ENCODE measurements at places on chromosomes 11 and 22.

- H3K27me3 ChIP-seq = peaks cover 9% of the 10 kb centered on the region
- no peak for DNase-seq
- no peak overlapping the region for H3K4me3 ChIP-seq
- peaks cover 8% of the 10 kb centered on the region for H3K4me1 ChIP-seq
These were observed 193.4 kb downstream of the ST3GAL4 start for GRCh38 chr11:126548581-126549550.

DNA sequence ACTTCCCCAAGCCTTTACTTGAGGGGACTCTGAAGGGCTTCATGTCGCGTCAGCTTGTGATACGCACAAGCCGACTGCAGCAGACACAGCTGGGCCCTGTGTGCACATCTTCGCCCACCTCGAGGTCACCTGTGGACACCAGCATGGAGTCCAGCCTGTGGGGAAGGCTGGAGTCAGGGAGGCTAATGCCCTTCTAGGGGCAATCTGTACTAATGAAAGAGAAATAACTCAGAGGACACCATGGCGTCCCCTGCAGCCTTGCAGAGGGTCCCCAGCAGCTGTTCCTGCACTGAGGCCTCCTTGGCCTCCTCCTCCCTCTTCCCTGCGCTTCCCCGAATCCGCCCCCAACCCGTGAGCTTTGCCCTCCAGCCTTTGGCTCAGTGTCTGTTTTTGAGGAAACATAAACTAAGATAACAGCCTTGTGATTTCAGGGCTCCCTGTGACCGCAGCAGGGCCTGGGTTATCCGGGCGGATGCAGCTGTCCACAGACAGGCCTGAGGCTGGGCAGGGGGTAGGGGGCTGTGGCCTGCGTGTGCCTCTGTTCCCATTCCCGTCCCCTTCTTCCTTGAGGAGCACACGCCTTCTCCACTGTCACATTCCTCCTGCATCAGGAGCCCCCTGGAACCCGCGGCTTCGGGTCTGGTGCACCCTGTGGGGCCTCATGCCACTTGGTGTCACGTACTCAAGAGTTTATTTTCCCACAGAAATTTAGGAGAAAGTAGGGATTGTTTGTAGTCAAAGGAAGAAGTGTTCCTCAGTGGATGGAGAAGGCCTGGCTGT, 25.0 kb downstream of the KRTAP5-5 start:
- H3K4me1 ChIP-seq = peaks cover 12% of the 10 kb centered on the region
- H3K27ac ChIP-seq = no peak overlapping the region
- no peaks in the 10 kb centered on the region for H3K36me3 ChIP-seq
- H3K27me3 ChIP-seq = peaks cover 39% of the 10 kb centered on the region
- peak; percentile 19 for DNase-seq
- no peak overlapping the region for H3K4me3 ChIP-seq

GRCh38 chr11:68311160-68312116, 953 bp upstream of the LRP5 start:
- peaks cover 28% of the 10 kb centered on the region for H3K4me1 ChIP-seq
- no peaks in the 10 kb centered on the region for H3K36me3 ChIP-seq
- H3K27me3 ChIP-seq = no peaks in the 10 kb centered on the region
- no peak overlapping the region for H3K4me3 ChIP-seq

DNA sequence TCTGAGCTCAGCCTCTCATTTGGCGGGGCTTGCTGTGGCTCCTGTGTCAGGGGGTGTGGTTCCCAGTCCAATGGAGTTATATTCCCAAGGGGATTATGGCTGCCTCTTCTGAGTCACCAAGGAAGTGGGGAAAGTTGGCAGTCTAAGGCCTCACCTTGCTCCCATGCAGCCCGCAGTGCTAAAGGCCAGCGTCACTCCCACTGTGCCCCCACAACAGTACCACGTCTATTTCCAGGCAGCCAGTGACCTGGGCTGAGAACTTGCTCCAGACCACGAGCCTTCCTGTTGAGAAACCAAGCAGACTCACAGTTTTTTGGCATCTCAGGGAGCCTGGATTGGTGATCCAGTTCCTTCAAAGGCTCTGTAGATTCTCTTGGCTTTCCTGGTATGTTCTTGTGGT, 45.6 kb downstream of the OR2AT4 start:
- DNase-seq = no peak
- peaks cover 7% of the 10 kb centered on the region for H3K4me1 ChIP-seq
- no peak overlapping the region for H3K27ac ChIP-seq
- H3K36me3 ChIP-seq = no peaks in the 10 kb centered on the region

- no peak overlapping the region for H3K27ac ChIP-seq
- DNase-seq = no peak
- no peak overlapping the region for H3K4me3 ChIP-seq
- no peaks in the 10 kb centered on the region for H3K36me3 ChIP-seq
- no peaks in the 10 kb centered on the region for H3K4me1 ChIP-seq
These were observed 233.3 kb downstream of the MN1 start for GRCh38 chr22:27568265-27568664.

- peaks cover 6% of the 10 kb centered on the region for H3K4me1 ChIP-seq
- H3K4me3 ChIP-seq = no peak overlapping the region
- no peak for DNase-seq
- H3K36me3 ChIP-seq = no peaks in the 10 kb centered on the region
- no peaks in the 10 kb centered on the region for H3K27me3 ChIP-seq
These were observed 46.9 kb downstream of the GAS2 start for GRCh38 chr11:22713336-22713735.

DNA sequence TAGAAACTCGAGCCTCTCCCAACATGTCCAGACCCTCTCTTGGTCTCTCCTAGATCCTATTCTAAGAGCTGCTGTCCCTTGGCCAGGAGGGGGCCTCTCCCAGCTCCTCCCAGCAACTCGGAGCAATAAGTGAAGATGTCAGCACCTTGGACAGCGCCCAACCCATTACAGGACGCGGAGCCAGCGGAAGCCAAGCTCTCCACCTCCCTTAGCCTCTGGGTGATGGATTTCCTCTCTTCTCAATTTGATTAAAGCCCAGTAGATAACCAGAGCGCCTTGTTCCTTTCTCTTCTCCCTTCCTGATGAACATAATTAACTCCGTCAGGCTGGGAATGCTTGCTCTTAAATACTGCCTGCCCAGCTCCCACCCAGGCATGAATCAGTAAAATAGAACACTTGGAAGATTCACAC, 26.2 kb upstream of the TPBGL start:
- peak; percentile 85 for DNase-seq
- H3K4me1 ChIP-seq = no peaks in the 10 kb centered on the region
- no peak overlapping the region for H3K27ac ChIP-seq
- H3K4me3 ChIP-seq = no peak overlapping the region
- H3K36me3 ChIP-seq = no peaks in the 10 kb centered on the region

- no peaks in the 10 kb centered on the region for H3K36me3 ChIP-seq
- peaks cover 59% of the 10 kb centered on the region for H3K27me3 ChIP-seq
- H3K4me3 ChIP-seq = no peak overlapping the region
These were observed 9.3 kb upstream of the CEP295 start for GRCh38 chr11:93652161-93652597.

GRCh38 chr22:44172370-44173108, 8.2 kb upstream of the PARVG start:
- DNase-seq = no peak
- H3K36me3 ChIP-seq = no peaks in the 10 kb centered on the region
- no peak overlapping the region for H3K27ac ChIP-seq
- peaks cover 22% of the 10 kb centered on the region for H3K27me3 ChIP-seq
- peaks cover 9% of the 10 kb centered on the region for H3K4me1 ChIP-seq

GRCh38 chr11:95547186-95547585, 242.4 kb downstream of the FAM76B start:
- H3K4me1 ChIP-seq = peaks cover 2% of the 10 kb centered on the region
- no peaks in the 10 kb centered on the region for H3K27me3 ChIP-seq
- no peak overlapping the region for H3K4me3 ChIP-seq
- H3K36me3 ChIP-seq = no peaks in the 10 kb centered on the region
- no peak overlapping the region for H3K27ac ChIP-seq
- no peak for DNase-seq

- H3K4me1 ChIP-seq = peaks cover 2% of the 10 kb centered on the region
- H3K27ac ChIP-seq = no peak overlapping the region
- no peak for DNase-seq
These were observed 11.7 kb downstream of the THOC5 start for GRCh38 chr22:29541845-29542244.

GRCh38 chr11:1028291-1028540, 8.3 kb downstream of the MUC6 start:
- peaks cover 32% of the 10 kb centered on the region for H3K36me3 ChIP-seq
- no peaks in the 10 kb centered on the region for H3K27me3 ChIP-seq
- no peak for DNase-seq
- H3K27ac ChIP-seq = no peak overlapping the region
- peaks cover 13% of the 10 kb centered on the region for H3K4me1 ChIP-seq

DNA sequence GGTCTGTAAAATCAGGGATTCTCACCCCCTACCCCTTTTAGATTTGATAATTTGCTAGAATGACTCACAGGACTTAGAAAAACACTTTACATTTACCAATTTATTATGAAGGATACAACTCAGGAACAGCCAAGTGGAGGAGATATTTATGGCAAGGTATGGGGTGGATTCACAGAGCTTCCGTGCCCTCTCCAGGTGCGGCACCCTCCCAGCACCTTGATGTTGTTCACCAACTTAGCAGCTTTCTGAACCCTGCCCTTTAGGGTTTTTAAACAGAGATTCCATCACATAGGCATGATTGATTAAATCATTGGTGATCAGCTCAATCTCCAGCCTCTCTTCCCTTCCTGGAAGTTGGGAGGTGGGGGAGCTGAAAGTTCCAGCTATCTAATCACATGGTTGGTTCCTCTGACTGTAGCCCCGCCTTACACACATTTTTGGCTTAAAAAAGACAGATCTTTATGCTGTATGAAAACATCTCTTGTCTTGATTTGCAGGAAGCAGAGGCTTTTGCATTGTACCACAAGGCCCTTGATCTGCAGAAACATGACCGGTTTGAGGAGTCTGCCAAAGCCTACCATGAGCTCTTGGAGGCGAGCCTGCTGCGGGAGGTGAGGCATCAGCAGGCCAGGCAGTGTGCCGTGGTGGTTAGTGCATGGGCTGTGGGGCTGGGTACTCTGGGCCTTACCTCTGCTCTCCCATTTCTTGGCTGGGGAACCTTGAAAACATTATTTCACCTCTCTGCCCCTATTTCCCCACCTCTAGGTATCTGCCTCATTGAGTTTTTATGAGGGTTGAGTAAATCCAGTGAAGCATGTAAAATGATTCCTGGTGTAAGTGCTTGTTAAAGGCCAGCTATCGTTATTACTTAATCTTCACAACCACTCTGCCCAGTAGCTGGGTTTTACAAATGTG, 27.0 kb downstream of the CABIN1 start:
- no peak overlapping the region for H3K27ac ChIP-seq
- peaks cover 15% of the 10 kb centered on the region for H3K4me1 ChIP-seq
- no peak overlapping the region for H3K4me3 ChIP-seq
- H3K36me3 ChIP-seq = peaks cover 29% of the 10 kb centered on the region
- H3K27me3 ChIP-seq = no peaks in the 10 kb centered on the region
- DNase-seq = no peak

GRCh38 chr11:16296273-16296672, 60.1 kb downstream of the SOX6 start:
- DNase-seq = no peak
- no peaks in the 10 kb centered on the region for H3K27me3 ChIP-seq
- H3K4me1 ChIP-seq = peaks cover 2% of the 10 kb centered on the region
- H3K36me3 ChIP-seq = no peaks in the 10 kb centered on the region
- H3K4me3 ChIP-seq = no peak overlapping the region

DNA sequence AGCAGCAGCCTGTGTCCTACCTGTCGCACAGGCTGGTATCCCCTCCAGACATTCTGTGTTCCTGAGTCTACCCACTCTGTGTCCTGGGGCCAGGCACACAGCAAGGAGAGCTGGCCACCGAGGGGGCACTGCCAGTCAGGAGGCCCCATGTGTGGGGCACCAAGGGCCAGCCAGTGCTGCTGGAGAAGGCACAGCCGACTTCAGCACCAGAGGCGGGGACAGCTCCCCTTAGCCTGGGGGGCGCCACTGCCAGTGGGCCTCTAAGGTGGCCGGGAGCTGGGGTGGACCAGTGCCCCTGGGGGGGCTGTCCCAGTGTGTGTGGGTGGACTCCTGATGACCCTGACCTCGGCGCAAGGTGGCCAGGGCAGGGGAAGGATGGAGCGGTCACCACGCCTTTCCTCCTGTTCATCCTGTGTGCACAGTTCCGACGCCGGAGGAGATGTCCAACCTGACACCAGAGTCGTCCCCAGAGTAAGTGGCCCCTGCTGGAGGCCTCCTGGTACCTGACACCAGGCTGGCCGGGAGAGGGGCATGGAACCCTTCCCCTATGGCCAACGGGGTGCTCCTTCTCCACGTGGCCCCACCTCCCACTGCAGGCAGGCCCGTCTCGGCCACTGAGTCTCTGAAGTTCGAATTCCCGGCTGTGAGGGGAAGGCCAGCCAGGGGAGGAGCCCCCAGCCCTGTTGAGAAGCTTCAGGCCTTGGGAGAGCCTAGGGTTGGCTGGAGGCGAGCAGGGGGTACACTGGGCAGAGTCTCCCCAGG, 35.4 kb downstream of the MOB2 start:
- peak overlapping the region; percentile 16 for H3K4me3 ChIP-seq
- peaks cover 27% of the 10 kb centered on the region for H3K27me3 ChIP-seq
- peaks cover 1% of the 10 kb centered on the region for H3K4me1 ChIP-seq
- H3K27ac ChIP-seq = no peak overlapping the region
- peaks cover 8% of the 10 kb centered on the region for H3K36me3 ChIP-seq

- no peak overlapping the region for H3K4me3 ChIP-seq
- H3K36me3 ChIP-seq = no peaks in the 10 kb centered on the region
- peaks cover 2% of the 10 kb centered on the region for H3K27me3 ChIP-seq
These were observed 40.7 kb downstream of the MOB2 start for GRCh38 chr11:1445741-1446445.

DNA sequence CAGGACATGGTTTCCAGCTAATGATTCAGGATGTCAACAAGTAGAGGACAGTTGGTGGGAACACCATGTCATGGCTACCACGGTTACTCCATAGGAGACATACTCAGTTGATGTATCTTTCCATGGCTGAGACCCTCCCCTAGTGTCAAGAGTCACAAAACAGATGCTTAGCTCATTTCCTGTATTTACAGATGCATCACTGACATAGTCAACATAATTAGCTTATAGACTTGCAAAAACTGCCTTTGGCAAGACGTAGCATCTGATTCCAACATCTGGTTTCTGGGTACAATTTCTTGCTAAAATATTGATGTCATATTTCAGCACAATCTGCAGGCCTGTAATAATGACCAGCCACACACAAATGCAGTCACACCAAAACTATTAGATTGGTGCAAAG, 550.3 kb downstream of the FAM181B start:
- no peaks in the 10 kb centered on the region for H3K36me3 ChIP-seq
- DNase-seq = no peak
- H3K27me3 ChIP-seq = no peaks in the 10 kb centered on the region
- no peak overlapping the region for H3K4me3 ChIP-seq

GRCh38 chr11:86274999-86275398, 27.0 kb upstream of the HIKESHI start:
- H3K4me1 ChIP-seq = no peaks in the 10 kb centered on the region
- no peak for DNase-seq
- no peak overlapping the region for H3K27ac ChIP-seq
- H3K36me3 ChIP-seq = peaks cover 9% of the 10 kb centered on the region

Data from mesenchymal stem cell (in vitro differentiated cells and primary cell).